ENCODE measurements at places on chromosomes 16 and 17.

DNA sequence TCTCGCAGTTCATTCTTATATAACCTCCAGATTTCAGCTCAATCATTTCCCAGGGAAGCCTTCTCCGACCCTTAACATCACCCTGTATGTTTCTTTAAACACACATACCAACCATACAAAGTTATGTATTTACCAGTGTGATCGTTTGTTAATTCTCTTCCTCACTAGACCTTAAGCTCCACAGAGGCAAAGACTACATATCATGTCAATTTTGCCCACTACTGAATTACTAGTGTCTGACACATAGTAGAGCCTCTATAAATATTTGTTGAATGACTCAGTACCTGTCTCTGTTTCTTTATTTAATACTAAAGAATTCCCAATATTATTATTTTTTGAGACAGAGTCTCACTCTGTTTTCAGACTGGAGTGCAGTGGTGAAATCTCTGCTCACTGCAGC lies 137.2 kb downstream of the SHISA9 start:
- H3K36me3 ChIP-seq, result no peaks in the 10 kb centered on the region
- no peaks in the 10 kb centered on the region for H3K4me1 ChIP-seq
- H3K27me3 ChIP-seq, result no peaks in the 10 kb centered on the region
- no peak for DNase-seq

DNA sequence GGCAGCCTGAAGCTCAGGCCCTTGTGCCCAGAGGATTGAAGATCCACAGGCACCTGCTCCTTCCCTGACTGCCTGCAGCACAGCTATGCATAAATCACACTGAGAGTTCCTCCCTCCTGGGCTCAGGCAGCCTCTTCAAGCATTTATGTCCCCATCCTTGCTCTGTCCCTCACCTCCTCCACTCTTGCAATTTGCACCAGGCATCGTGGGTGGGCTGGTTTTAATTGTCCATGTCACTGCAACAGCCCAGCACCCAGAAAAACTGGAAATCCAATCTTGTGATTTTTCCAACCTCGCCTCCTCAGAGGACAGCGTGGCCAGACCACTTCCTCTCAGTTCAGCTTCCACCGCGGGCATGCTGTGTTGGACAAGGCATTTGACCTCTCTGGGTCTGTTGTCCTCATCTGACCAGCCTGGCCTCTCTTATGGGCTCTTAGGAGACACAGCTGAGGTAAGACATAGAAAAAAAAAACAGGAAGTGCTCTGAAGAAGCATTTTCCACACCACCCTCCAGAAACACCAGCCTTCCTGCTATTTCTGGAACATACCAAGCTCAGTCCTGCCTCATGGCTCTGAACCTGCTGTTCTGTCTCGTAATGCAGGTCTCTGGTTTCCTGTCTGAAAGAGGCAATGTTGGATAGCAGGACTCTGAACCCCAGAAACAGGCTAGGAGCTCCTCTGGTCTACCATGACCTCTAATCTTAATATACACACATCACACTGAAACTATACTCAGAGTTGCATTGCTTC lies 8.3 kb downstream of the TMEM114 start:
- no peaks in the 10 kb centered on the region for H3K4me1 ChIP-seq
- H3K27me3 ChIP-seq, result no peaks in the 10 kb centered on the region
- no peaks in the 10 kb centered on the region for H3K36me3 ChIP-seq
- no peak overlapping the region for H3K4me3 ChIP-seq
- no peak for DNase-seq

DNA sequence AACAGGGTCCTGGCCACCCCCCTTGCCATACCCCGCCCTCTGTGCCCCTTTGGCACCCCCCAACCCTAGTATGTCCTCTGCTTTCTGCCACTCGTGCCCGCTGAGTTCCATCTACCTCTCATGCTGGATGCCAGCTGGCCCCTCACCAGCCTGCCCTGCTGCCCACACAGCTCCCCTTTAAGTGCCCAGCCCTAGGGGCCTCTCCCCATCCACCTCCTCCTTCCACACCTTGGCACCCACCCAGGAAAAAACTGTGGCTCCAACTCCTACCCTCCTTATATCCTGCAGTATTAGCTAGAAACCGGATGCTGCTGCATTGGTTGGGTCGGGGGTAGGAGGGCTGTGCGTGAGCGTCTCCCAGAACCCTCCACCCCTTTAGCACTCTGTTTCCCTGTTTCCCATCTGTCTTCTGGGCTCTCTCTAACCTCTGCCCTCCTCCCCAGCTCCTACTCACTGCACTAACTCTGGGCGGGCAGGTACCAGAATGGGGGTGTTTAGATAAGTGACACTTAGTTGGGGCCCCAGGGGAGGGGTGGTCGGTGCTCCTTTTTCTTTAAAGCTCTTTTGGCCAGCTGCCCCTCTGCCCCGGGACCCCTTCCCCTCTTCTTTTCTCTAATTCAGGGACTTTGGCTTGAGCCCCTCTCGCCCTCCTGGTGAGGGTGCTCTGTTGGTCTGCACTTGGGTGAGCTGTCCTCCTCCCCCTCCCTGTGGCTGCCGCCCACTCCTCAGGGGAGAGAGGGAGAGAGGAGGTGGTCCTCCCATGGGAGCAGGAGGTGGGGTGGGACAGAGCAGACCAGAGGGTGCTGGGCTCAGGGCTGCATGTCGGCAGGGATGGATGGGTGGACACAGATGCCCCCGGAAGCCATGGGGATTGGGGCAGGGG lies 9.9 kb downstream of the NR1D1 start:
- no peaks in the 10 kb centered on the region for H3K27me3 ChIP-seq
- H3K27ac ChIP-seq, result peak overlapping the region; percentile 90
- DNase-seq, result peak; percentile 72

- peak; percentile 58 for DNase-seq
- no peaks in the 10 kb centered on the region for H3K36me3 ChIP-seq
- H3K27ac ChIP-seq, result peak overlapping the region; percentile 70
These were observed 137.9 kb upstream of the GSE1 start for GRCh38 chr16:85475233-85475632.

DNA sequence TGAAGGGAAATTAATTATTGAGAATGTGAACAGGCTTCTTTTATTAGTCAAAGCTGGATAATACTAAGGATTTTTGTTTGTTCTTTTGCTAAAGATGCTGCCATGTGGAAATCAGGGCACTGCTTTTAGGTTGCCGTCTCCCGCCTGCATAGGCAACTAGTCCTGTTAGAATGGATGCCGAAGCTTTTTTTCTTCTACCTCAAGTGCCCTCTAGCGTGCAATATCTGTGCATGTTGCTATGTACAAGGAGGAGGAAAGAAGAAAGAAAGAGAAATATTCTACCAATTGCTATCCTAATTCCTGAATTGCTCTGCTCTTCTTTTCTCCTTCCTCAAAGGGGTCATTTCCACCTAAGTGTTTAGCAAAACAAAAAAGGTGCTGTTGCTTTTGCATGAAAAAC lies 5.2 kb upstream of the CDH8 start:
- H3K27ac ChIP-seq, result no peak overlapping the region
- no peaks in the 10 kb centered on the region for H3K27me3 ChIP-seq
- H3K36me3 ChIP-seq, result no peaks in the 10 kb centered on the region
- H3K4me3 ChIP-seq, result no peak overlapping the region
- no peak for DNase-seq

DNA sequence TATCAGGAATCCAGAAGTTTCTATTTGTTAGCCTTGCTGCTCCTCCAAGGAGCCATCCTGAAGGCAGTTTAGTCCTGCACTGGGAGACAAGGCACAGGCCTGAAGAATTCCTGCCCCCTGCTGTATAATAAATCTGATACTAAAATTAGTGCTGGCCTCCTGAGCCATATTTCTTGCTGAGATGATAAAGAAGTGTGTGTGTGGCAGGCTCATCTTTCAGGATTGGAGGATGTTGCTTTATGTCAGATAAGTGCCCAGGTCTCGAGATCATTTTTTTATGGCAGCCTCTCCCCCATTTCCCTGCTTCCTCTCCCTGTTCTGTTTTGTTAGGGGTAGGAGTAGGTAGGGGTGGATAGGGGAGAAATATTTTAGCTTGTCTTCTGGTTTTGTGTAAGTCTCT lies 26.0 kb downstream of the MSI2 start:
- no peak for DNase-seq
- H3K27me3 ChIP-seq, result no peaks in the 10 kb centered on the region
- H3K4me3 ChIP-seq, result no peak overlapping the region
- H3K36me3 ChIP-seq, result no peaks in the 10 kb centered on the region
- H3K27ac ChIP-seq, result no peak overlapping the region
- no peaks in the 10 kb centered on the region for H3K4me1 ChIP-seq

- no peak overlapping the region for H3K27ac ChIP-seq
- no peak for DNase-seq
- H3K4me1 ChIP-seq, result no peaks in the 10 kb centered on the region
These were observed 7.3 kb downstream of the KIF18B start for GRCh38 chr17:44940317-44940716.

DNA sequence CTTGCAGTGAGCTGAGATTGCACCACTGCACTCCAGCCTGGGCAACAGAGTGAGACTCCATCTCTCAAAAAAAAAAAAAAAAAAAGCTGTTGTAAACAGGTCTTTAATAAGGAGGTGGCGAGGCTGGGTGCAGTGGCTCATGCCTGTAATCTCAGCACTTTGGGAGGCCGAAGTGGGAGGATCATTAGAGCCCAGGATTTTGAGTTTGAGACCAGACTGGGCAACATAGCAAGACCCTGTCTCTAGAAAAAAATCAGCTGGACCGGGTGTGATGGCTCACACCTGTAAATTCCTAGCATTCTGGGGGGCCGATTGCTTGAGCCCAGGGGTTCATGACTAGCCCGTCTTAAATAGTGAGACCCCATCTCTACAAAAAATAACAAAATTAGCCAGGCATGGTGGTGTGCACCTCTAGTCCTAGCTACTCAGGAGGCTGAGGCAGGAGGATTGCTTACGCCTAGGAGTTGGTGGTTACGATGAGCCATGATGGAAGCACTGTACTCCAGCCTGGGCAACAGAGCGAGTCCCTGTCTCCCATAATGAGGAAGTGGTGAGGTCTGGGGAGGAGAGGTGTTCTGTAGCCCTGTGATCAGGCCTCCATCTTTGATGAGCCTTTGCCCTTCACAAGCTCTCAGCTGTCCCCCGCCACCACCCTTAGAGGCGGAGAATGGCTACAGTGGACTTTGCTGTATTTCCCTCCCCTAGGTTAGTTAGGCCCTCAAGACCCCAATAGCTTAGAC lies 36.2 kb downstream of the ZNF778 start:
- H3K36me3 ChIP-seq, result no peaks in the 10 kb centered on the region
- no peaks in the 10 kb centered on the region for H3K4me1 ChIP-seq
- H3K27me3 ChIP-seq, result no peaks in the 10 kb centered on the region

DNA sequence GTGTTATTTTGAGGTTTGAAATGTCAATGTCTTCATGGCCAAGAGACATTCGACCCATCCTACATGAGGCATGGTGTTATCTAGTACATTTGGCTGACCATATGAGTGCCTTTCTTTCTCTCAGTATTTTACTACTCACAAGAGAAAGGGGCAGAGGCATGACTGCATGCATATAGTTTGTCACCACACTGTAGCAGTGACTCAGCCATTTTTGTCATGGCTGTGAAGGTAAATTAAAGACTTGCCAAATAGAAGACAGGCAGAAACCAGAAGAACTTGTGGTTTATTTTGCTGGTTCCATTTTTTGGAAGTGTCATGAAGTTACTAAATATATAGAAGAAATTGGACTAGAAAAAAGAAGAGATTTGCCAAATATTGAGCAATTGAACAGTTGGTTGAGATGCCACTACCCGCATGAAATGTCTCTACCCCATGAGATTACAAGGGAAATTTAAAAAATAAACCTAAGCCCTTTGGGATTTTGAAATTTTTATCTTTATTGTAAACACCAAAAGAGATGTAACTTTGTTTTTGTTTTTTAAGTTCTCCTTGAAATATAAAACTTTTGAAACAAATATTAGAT lies 170.3 kb downstream of the CHD9 start:
- H3K4me3 ChIP-seq, result no peak overlapping the region
- no peaks in the 10 kb centered on the region for H3K36me3 ChIP-seq
- no peaks in the 10 kb centered on the region for H3K4me1 ChIP-seq
- DNase-seq, result no peak
- no peaks in the 10 kb centered on the region for H3K27me3 ChIP-seq
- H3K27ac ChIP-seq, result no peak overlapping the region

DNA sequence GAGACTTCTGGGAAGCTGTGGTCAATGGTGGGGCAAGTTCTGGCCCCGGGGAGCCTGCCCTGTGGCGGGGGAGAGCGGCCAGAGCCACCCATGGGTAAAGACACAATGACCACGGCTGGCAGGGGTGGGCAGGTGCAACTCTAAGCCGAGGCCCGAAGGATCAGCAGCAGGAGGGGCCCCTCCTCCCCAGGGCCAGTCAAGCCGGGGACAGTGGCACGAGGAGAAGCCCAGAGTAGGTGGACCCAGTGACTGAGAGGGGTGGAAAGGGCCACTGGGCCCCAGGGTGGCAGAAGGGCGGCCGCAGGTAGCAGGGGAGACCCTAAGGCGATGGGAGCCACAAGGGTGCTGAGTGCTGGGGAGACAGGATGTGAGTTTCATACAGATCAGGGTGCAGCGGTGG lies 17.7 kb downstream of the TMEM204 start:
- H3K36me3 ChIP-seq, result no peaks in the 10 kb centered on the region
- peaks cover under 1% of the 10 kb centered on the region for H3K4me1 ChIP-seq
- H3K27ac ChIP-seq, result no peak overlapping the region
- DNase-seq, result no peak

- H3K27ac ChIP-seq, result no peak overlapping the region
- no peaks in the 10 kb centered on the region for H3K36me3 ChIP-seq
- H3K27me3 ChIP-seq, result no peaks in the 10 kb centered on the region
- no peaks in the 10 kb centered on the region for H3K4me1 ChIP-seq
- no peak overlapping the region for H3K4me3 ChIP-seq
- DNase-seq, result no peak
These were observed 9.6 kb downstream of the CYLD start for GRCh38 chr16:50751528-50751927.

GRCh38 chr17:76146053-76146851 lies 5.2 kb upstream of the FOXJ1 start:
- no peaks in the 10 kb centered on the region for H3K4me1 ChIP-seq
- H3K36me3 ChIP-seq, result no peaks in the 10 kb centered on the region
- DNase-seq, result no peak
- no peaks in the 10 kb centered on the region for H3K27me3 ChIP-seq

GRCh38 chr16:78890373-78890895 lies 710.1 kb downstream of the MAF start:
- no peak overlapping the region for H3K4me3 ChIP-seq
- DNase-seq, result no peak
- H3K27ac ChIP-seq, result no peak overlapping the region
- no peaks in the 10 kb centered on the region for H3K4me1 ChIP-seq
- no peaks in the 10 kb centered on the region for H3K27me3 ChIP-seq
- H3K36me3 ChIP-seq, result no peaks in the 10 kb centered on the region

- DNase-seq, result peak; percentile 65
- H3K36me3 ChIP-seq, result no peaks in the 10 kb centered on the region
- H3K27me3 ChIP-seq, result no peaks in the 10 kb centered on the region
- H3K27ac ChIP-seq, result peak overlapping the region; percentile 52
- no peaks in the 10 kb centered on the region for H3K4me1 ChIP-seq
These were observed 9.1 kb downstream of the ZNF668 start for GRCh38 chr16:31064882-31065461.

DNA sequence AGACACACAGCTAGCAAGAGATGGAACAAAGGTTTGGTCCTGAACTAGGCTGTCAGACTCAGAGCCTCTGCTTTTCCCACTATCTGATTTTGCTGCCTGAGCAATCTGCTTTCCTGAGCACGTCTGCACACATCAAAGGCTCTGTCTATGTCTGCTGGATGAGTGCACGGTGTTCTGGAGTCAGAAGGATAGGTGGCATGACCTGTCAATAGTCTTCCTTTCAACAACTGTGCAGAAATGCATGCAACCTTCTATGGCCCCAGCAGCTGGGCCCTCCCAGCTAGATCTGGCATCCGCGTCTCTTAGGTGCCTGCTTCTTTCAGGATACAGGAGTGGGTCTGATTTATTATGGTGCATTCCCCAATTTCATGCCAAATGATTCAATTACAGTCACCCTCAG lies 138.3 kb downstream of the UTP18 start:
- H3K27ac ChIP-seq, result no peak overlapping the region
- no peak overlapping the region for H3K4me3 ChIP-seq
- DNase-seq, result no peak
- H3K36me3 ChIP-seq, result no peaks in the 10 kb centered on the region
- H3K4me1 ChIP-seq, result no peaks in the 10 kb centered on the region
- H3K27me3 ChIP-seq, result no peaks in the 10 kb centered on the region
